Kidney epithelial cell (primary cell): ENCODE measurements at places on chromosomes 7 and 10. TPM values are rescaled to one million over a fixed set of nuclear protein-coding genes. Genes with fewer than 3 reads are reported as not detected.

The HYAL4 gene
- total RNA-seq: not detected in 2 replicates

The CDK14 gene
- total RNA-seq: 14.4 and 18.2 TPM in 2 replicates

The MACC1 gene
- total RNA-seq: 57.5 and 61.7 TPM in 2 replicates

The CFAP69 gene
- 1.9 and 3.6 TPM in 2 replicates for total RNA-seq

The HOXA11 gene
- 11.4 and 17.3 TPM in 2 replicates for total RNA-seq

GRCh38 chr7:82578430-82578829 is 134.9 kb upstream of the CACNA2D1 start:
- DNase-seq: no peak

GRCh38 chr10:97321804-97322190 is 2.7 kb downstream of the FRAT1 start:
- no peak for DNase-seq

DNA sequence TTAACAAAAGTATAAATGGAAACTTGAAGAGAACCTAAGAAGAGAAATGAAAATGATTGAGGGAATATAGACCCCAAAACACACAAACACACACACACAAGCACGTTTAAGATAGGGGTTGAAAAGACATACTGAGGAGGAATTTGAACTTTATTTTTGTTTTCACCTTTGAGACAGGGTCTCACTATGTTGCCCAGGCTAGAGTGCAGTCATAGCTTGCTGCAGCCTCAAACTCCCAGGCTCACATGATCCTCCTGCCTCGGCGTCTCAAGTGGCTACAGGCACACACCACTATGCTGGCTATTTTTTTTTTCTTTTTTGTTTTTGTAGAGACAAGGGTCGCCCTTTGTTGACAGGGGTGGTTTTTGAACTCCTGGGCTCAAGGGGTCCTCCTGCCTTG is 4.0 kb downstream of the BTRC start:
- DNase-seq: no peak

- no peak for DNase-seq
These were observed 146.7 kb upstream of the SP4 start for GRCh38 chr7:21281193-21281592.

GRCh38 chr7:34219153-34219718 is 313.9 kb downstream of the BMPER start:
- DNase-seq: no peak
